ENCODE measurements at places on chromosomes 12 and 14.

DNA sequence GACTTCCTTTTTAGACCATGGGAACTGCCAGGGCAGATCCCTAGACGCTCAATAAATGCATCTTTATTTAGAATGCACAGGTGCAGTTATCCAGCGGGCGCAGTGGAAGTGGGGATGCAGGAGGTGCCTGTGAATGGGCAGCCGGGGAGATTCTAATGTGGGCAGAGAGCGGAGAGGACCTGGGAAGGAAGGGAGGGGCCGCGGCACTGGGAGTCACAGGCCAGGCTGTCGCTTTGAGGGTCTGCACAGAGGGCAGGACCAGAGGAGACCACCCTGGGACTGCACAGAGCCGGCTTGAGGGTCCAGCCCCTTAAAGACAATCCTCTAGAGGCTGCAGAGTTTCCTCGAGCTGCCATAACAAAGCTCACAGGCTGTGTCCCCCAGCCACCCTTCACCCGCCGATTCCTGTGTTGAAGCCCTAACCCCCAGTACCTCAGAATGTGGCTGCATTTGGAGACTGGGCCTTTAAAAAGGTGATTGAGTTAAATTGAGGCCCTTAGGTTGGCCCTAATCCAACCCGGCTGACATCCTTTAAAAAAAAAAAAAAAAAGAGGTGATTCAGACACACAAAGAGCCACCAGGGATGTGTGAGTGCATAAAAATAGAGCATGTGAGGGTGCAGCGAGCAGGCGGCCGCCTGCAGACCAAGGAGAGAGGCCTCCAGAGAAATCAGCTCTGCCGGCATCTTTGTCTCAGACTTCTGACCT lies 44.4 kb upstream of the PPP2R5C start:
- no peak for DNase-seq

DNA sequence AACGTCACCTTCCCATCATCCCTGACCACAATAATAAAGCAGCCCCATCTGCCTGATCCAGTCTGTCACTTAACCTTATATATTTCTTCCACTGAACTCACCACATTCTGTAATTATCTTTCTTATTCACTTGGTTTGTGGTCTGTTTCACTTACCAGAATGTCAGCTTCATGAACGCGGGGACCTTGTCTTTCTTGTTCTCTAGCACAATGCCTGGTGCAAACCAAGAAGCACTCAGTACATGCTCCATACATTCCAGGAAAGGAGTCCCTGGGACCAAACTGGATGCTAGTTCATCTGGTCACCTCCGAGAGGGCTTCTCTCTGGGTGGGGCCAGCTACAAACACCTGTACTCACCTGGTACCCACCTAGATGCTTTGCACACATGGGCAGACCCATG lies 17.4 kb upstream of the ANKRD33 start:
- no peak for DNase-seq

DNA sequence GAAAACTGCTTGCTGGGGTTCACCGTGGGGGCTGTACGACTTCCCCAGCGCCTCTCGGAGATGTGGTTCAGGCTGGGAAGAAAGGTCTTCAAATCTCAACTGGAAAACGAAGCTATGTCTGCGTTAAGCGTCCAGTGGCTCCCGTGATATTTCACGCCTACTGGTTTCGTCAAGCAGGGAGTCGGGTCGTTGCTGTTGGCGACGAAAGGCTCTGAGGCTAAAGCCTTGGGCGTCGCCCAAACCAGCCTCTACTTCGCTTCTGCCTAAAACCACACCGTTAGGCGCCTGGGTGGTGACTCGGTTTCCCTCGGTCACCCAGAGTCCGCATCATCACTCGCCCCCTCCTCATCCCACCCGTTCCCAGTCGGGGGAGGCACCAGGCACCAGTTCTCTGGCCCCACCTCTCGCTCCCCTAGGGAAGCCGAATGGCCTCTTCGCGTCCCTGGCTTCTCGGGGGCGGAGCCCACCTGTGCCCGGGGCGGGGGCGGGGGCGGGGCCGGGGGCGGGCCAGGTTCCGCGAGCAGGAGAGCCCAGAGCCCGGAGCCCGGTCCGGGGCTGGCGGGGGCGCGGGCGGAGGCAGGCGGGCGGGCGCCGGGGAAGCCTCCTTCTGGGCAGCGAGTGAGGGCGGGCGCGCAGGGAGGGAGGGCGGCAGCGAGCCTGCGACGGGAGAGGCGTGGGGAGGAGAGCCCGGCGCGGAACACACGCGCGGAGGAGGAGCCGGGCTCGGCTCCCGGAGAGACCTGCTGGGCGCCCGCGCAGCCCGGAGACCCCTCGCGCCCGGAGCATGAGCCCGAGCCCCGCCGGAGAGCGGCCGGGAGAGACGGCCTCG lies at the start of gene B4GALNT3:
Gene B4GALNT3, plus strand, starts transcription at position 510 of the 829 bp plus-strand sequence. CDS start 438 bp downstream, outside the sequence.
- DNase-seq, result peak; percentile 22

GRCh38 chr14:97878206-97878605 lies 1081.0 kb downstream of the VRK1 start:
- DNase-seq, result no peak

- no peak for DNase-seq
Measured at GRCh38 chr12:54142114-54142475, 46.7 kb downstream of the SMUG1 start.

DNA sequence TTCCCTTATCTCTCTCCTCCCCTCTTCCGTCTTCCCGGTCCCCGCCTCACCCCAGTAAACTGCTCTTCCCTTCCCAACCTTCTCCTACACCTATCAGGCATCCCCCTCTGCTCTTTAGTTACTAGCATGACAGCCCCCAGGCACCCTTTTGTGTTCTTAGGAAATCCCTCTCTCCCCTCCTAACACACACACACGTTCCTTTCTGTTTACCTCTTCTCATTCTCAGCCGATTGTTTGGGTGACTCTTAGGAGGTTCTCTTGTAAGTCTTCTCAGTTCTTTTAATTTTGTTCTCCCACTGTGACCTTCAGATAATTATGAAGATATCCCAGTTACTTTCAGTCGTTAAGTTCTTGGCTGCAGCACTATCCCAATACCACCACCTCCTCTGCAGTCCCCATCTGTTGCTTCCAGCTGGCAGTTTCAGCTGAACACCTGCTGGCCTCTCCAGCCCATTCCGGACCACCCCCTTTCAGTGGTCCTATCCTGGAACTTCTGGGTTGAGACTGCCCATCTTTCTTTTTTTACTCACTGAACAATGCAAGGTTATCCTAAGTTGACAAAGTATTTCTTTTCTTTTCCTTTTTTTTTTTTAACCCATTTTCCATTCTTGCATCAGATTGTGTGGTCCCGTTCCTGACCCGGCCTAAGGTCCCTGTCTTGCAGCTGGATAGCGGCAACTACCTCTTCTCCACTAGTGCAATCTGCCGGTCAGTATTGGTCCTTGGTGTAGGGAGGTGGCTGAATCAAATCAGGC lies 711 bp downstream of the MARS1 start:
- no peak for DNase-seq

- DNase-seq, result no peak
Measured at GRCh38 chr12:27672051-27672450, 24.2 kb upstream of the REP15 start.

DNA sequence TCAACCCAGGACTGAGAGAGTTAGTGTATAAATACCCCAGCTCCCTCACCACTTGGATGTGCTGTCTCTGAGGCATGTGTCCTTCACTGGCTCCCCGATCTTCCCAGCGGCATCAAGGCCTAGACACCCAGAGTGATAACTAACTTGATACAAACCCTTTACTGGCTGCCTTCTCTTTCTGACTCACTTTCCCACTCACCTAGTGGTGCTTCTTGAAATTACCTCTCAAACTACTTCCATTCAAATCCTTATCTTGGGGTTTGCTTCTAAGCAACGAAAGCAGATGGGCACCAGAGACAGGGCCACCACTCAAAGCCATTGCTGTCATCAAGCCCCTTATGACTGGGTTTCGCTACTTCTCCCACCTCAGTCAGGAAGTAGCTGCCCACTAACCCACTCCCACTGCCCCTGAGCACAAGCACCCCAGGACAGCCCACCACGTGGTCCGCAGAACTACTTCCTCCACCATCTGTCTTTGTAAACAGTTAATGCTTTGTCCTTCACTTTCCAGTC lies 17.2 kb downstream of the ZFP36L1 start:
- no peak for DNase-seq

DNA sequence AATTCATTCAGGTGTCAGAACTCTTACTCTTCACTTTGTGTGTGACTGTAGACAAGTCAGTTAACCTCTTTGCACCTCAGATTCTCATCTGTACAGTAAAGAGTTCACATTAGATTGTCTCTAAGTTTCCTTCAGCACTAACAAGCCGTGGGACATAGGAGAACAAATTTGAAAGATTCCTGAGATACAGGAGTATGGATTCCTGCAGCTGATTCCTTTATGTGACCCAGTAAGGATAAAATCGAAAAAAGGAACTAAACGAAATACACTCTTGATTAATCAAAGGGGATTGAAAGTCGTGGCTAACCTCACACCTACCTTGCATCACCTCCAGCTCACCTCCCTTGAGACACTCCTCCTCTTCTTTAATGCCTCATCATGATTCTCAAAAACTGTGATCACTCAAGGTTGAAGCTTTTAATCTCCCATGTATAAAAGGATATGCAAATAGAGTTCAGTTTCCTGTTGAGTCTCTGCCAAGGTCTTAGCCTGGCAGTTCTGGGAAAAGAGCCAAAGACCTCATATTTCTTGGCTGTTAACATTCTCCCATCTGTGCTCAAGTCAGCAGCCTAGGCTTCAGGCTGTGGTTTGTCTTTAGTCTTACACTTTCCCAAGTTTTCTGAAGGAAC lies 156.6 kb downstream of the DAD1 start:
- DNase-seq, result no peak

GRCh38 chr12:52202361-52203078 lies 10.7 kb upstream of the KRT80 start:
- DNase-seq, result peak; percentile 7

GRCh38 chr14:64195199-64195598 lies 99.0 kb downstream of the ESR2 start:
- no peak for DNase-seq

DNA sequence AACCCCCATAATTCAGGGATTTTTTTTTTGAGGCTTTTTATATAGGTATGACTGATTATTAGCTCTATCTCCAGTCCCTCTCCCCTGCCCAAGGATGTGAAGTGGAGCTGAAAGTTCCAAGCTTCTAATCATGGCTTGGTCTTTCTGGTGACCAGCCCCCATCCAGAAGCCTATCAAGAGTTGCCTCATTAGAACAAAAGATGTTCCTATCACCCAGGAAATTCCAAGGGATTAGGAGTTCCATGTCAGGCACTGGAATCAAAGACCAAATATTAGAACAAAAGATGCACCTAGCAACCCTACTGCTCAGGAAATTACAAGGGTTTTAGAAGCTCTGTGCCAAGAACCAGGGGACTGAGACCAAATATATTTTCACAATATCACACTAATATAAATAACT lies 29.9 kb downstream of the LRP6 start:
- DNase-seq, result no peak

GRCh38 chr12:14167005-14167628 lies 185.7 kb upstream of the GRIN2B start:
- peak; percentile 43 for DNase-seq

DNA sequence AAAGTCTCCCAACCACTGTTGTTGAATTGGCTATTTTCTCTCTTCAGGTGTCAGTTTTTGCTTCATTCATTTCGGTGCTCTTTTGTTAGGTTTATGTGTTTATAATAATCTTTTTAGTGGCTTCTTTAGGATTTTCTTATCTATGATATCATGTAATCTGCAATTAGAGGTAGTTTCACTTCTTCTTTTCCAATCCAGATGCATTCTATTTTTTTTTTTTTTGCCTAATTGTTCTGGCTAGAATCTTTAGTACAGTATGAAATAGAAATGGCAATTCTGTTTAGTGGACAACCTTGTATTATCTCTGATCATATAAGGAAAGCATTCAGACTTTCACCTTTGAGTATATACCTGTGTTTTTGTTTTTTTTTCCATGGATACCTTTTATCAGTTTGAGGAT lies 17.4 kb downstream of the CNOT2 start:
- DNase-seq, result no peak
